ENCODE measurements at places on chromosomes 5 and 9. TPM values are rescaled to one million over a fixed set of nuclear protein-coding genes. Genes with fewer than 3 reads are reported as not detected.

The N4BP3 gene
- total RNA-seq, result 32.6 TPM

DNA sequence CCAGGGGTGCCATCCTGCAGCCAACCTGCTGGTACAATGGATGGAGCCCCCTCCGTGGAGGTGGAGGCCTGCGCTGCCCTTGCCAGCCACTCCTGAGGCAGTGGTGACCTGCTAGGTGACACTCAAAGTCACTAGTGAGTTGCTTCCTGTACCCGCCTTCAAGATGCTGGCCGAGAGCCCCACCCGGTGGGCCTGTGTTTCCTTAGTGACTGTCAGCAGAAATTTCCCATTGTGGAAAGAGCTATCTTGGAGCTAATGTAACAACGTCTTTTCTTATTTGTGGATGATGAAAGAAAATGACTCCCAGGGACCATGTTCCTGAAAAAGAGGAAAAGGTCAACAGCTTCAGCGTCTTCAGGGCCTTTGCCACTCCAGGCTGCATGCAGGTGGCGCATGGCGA, 117.0 kb upstream of the BOD1 start:
- DNase-seq, result no peak

The CRB2 gene
- not detected for total RNA-seq

DNA sequence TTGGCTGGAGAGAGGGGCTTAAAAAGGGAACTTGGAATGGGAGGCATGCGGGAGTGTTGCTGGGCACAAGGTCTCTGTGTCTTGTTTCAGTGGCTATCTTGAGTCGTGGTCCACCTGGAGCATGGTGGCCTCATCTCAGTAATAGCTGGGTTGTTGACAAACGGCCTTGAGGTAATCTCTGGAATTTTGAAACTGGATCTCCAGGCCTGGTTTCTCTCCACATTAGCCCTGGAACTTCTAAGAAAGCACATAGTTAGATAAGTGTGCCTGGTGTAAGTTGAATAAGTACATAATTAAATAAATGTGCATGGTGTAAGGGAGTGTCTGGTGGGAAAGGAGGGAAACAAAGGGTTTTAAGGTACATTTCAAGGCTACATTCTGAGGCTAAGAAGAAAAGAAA, 62.2 kb downstream of the INIP start:
- no peak for DNase-seq

- DNase-seq, result no peak
Measured at GRCh38 chr5:169923988-169924387, 56.3 kb downstream of the INSYN2B start.

DNA sequence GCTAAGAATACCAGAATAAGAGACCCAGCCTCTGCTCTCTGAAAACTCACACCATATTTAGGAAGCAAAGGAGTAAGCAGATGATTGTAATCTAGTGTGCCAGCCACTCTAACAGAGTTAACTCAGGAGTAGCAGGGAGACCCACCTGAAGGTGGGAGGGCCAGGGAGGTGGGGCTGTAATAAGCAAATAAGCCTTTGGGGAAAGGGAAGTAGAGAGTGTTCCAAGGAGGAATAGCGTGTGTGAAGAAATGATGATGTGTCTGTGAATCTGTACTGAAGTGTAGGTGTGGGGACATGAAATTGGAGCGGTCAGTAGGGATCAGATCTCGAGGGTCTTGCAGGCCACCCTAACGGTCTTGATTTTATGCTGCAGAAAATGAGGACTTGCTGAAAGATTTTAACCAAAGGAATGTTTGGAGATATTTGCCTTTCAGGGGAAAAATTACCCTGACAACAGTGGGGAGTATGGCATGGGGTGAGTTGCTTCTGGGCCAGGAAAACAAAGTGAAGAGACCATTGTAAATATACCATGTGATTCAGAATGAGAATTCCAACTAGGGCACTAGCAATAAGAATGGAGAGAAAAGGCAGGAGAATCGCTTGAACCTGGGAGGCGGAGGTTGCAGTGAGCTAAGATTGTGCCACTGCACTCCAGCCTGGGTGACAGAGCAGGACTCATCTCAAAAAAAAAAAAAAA, 44.1 kb upstream of the FSD1L start:
- DNase-seq, result no peak

- DNase-seq, result no peak
Measured at GRCh38 chr5:88602584-88602983, 280.4 kb downstream of the MEF2C start.

DNA sequence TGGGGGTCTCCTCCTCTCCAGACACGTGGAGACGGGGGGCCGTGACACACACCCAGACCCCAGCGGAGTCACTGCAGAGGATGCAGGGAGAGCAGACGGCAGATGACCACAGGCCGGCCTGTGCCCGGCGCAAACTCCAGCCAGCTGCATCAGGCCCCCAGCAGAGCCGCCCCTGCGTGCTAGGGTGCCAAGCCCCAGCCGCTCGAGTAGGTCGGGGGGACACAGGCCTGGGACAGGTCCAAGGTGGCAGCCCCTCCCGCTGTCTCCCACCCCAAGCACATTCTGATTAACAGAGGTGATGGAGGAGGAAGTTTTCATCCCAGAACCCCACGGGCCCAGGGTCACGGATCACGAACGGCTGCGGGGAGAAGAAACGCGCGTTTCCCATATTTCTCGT, 14.4 kb downstream of the NACC2 start:
- DNase-seq, result no peak

The MLLT3 gene
- 21.5 TPM for total RNA-seq

- no peak for DNase-seq
Measured at GRCh38 chr9:82148901-82149461, 160.4 kb downstream of the SPATA31D1 start.

- DNase-seq, result no peak
Measured at GRCh38 chr9:3660936-3661335, 135.1 kb upstream of the RFX3 start.

DNA sequence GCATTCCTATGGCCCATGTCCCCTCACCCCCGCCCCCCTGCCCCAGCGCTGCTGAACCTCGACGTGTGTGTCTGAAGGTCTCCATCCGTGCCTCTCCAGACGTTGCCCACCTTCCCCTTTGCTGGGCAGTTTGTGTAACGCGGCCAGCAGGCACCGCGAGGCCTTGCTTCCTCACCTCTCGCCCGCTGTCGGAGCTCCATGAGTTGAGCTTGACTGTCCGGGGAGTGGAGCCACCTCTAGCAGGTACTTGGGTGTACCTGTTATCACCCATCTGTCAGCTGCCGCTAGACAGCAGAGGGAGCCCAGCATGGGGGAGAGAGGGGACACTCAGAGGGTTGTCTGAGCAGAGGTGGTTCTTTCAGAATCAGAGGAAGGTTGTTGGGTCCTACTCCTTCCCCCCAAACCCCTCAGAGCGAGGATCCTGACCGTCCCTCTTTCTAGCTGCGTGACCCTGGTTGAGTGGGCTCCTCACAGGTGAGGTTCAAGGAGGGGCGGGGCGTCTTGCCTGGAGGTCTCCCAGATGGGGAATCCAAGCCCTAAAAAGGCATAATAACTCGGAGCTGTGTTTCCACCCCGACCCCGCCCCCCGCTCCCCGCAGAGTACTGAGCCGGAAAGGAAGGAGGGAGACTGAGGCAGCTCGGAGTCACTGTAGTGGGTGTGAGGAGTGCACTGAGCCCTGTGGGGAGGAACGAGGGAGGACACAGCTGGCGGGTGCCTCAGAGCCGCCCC, 184.7 kb downstream of the C9orf50 start:
- DNase-seq, result no peak

DNA sequence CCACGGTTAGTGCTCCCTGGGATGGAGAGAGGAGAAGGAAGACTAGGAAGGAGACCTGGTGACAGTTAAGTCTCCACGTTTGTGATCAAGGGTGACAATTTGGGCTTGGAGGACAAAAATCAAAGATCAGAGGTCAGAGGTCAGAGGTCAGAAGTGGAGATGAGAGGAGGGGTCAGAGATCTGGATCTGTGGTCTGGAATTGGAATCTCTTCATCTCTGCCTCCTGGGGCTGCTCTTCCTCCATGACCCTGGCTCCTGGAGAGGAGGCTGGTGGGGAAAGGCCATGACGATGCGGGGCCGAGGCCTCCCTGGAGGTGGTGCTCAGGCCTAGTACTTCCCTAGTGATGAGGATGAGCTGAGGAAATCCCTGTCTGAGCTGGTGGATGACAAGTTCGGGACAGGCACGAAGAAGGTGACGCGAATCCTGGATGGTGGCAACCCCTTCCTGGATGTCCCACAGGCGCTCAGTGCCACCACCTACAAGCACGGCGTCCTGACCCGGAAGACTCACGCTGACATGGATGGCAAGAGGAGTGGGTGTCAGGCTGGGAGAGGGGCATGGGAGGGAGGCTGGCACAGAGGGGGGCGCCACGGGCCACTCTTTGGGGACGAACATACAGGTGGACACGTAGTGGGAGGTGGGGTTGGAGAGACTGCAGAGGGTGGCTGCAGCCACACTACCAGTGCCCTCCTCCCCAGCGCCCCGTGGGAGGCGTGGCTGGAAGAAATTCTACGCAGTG, 41.0 kb downstream of the PSD2 start:
- no peak for DNase-seq

DNA sequence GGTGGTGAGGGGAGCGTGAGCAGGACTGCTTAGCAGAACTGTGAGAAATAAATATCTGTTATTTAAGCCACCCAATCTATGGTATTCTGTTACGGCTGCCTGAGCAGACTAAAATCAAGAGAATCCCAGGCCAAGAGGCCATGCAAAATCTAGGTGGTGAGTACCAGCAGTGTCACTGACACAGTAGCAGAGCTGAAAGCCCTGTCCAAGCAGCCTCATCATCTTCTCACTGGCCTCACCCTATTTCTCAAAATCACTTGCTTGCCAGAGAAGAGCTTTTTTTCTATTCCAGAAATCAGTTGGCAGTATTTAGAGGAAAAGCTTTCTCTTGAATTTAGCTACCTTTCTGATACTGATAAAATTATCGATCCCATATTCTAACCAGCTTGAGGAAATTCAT, 68.0 kb downstream of the RETREG1 start:
- DNase-seq, result no peak

The CCNJL gene
- 3.0 TPM for total RNA-seq

GRCh38 chr5:59893429-59894227, at the start of gene PDE4D:
Gene PDE4D, minus strand, starts transcription at chr5:59893726.
- DNase-seq, result no peak

The BOD1 gene
- 13.8 TPM for total RNA-seq

DNA sequence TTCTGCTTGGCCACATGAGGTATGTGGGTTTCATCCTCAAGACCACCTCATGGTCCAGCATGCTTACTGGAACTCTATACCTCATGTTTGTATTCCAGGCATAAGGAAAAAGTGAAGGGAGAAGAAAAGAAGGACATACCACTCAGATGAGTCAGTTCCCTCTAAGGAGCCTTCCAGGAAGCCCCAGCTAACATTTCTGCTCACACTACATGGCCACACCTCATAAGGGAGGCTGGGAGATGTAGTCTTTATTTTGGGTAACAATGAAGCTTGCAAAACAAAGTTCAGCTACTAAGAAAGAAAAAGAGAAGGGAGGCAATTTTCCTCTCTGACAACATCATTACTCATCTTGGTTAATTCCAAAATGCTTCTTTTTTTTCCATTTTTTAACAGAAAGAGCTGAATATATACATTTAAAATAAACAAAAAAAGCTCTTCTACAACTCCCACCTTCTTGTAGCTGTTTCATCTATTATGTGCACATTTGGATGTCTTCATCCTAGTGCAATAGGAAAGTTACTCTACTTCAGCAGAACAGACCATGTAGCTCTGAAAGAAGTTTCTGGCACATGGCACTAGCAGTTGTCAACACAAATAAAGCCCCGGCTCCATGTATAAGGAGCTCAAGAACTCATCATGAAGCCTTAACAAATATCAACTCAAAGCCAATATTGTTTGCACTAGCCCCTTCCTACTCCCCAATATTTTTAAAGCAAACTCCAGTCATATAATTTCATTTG, 123.6 kb upstream of the CCDC112 start:
- DNase-seq, result no peak

GRCh38 chr9:82412586-82413305, 424.2 kb downstream of the SPATA31D1 start:
- DNase-seq, result no peak

DNA sequence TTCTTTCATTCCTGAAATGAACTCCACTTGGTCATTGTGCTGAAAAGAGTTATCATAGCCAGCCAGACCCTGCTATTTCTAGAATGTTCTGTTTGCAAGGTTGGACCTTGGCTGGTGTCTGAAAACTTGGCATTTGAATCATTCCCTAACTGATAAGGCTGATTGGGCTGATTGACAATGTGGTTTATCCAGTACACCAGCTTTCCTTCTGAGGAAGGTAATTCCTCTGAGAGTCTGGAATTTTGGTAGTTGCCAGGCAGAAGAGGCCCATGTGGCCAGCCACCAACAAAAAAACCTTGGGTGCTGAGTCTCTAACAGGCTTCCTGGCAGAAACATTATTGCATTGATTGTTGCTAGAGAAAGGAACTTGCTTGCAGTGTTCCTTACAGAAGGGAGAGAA, 15.3 kb downstream of the SEC61B start:
- DNase-seq, result no peak

The MARCOL gene
- total RNA-seq, result not detected

DNA sequence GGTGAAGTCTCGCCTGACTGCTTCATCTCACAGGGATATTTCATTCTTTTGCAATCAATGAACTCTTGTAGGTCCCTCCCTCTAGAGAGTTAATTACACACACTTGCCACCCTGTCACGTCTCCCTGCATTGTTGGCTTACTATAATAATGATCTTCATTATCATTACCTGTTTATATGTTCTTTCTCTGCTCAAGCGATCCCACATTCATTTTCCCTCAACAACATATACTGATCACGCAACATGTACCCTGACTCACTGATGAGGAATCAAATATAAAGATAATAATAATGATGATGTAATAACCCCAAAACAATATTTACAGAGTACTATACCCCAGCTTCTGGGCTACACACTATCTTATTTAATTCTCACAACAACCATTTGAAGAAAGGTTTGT, 88.5 kb downstream of the FEM1C start:
- no peak for DNase-seq

The SLC34A1 gene
- 0.31 TPM for total RNA-seq

The LAMC3 gene
- total RNA-seq, result 1.4 TPM

DNA sequence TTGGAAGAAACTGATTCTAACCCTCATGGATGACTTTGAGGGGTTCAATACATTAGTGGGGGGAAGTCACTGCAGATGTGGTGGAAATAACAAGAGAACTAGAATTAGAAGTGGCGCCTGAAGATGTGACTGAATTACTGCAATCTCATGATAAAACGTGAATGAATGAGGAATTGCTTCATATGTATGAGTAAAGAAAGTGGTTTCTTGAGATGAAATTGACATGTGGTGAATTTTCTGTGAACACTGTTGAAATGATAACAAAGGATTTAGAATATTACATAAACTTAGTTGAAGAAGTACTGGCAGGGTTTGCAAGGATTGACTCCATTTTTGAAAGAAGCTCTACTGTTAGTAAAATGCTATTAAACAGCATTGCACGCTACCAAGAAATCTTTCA, 113.0 kb downstream of the UGCG start:
- no peak for DNase-seq

GRCh38 chr9:89808756-89809181, 204.0 kb downstream of the GADD45G start:
- DNase-seq, result no peak

The CA9 gene
- total RNA-seq, result not detected

The KIAA0825 gene
- total RNA-seq, result 2.6 TPM

The CNTFR gene
- 4.6 TPM for total RNA-seq

DNA sequence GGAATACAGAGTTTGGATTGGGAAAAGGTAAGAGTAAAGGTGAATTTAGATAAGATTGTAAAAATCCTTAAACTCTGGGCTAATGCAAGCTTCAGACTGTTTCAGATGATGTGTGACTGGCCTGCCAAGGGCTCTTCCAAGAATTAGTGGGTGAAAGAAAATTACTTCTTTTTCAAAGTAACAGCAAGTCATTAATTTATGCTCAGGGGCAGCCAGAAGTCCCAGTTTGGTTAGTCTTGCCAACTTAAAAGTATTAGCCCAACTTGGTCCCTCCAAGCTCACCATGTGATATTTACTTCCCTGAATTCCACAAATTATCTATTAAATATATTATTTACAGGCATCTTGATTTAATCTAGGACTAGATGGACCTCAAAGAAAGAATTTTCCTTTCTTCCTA, 947.8 kb downstream of the NR2F1-AS1 start:
- DNase-seq, result no peak
